ENCODE measurements at places on chromosomes 3 and 15.
A peak's percentile ranks its signal among the peaks of the same experiment; 100 is the strongest.

GRCh38 chr15:51085764-51086163 is 8.9 kb downstream of the TNFAIP8L3 start:
- DNase-seq = no peak

- no peak for DNase-seq
Observed at GRCh38 chr3:141064255-141064926, 13.2 kb downstream of the SPSB4 start.

DNA sequence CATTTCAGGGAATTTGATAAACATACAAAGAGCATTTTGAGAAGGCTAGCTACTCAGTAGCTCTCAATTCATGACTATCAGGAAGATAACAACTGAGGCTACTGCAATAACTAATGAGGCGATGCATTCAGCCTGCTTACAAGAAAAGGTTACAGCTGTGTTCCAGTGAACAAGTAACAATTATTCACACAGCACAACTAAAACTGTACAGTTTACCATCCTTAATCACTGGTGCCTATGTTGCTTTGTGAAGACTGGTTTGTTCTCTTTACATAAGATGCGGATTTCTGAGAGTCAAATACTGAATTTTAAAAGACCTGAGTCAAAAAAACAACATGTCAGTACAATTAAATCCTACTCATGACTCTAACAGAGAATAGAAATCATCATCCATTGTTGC is 526.3 kb downstream of the OTOL1 start:
- DNase-seq = no peak

- peak; percentile 41 for DNase-seq
Observed at GRCh38 chr15:39786447-39787056, 3.9 kb upstream of the FSIP1 start.

GRCh38 chr3:70392227-70392626 is 79.8 kb upstream of the MDFIC2 start:
- DNase-seq = no peak

DNA sequence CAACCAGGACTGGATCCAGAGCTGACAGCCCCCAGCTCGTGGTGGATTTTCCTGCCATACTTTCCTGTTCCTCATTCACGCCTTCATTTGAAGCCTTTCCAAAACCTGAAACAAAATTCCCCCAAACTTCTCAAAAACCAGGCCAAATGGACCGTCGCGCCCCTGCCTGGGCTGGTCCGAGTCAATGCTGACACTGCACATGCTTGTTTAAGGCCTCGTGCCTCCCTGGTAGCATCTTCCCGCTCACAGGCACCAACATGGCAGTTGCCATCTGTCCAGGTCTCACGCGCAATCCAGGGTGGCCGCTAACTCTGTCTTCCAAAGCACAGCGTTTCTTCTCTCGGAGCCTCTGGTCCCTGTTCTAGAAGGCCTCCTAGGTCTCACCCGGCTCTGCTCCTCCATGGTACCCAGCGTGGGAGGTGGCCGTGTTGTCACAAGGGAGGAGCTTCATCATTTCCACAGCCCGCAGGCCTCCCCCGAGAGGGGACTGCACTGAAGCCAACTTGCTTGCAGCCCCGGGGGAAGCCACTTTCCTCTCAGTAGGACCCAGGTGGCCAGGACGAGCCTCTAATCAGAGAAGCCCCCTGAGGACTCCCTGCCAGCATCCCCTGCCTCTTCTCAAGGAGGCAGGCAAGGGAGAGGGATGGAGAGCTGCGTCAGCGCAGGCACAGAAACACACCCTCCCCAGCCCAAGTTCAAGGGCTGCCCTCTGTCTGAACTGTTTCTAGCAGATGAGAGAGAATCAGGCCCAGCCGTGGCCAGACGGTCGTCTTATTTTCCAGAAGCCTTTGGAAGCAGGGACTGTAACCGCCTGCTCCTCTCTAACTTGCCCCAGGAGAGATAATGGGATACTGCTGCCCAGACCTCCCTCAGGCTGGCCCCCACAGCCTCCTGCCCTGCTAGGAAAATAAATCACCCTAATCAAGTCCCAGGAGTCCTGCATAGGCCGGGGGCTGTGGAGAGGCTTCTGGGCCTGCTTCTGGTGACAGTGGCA is 152.8 kb upstream of the TLE3 start:
- DNase-seq = no peak

- no peak for DNase-seq
Observed at GRCh38 chr3:193868590-193868989, 267.4 kb upstream of the HES1 start.

DNA sequence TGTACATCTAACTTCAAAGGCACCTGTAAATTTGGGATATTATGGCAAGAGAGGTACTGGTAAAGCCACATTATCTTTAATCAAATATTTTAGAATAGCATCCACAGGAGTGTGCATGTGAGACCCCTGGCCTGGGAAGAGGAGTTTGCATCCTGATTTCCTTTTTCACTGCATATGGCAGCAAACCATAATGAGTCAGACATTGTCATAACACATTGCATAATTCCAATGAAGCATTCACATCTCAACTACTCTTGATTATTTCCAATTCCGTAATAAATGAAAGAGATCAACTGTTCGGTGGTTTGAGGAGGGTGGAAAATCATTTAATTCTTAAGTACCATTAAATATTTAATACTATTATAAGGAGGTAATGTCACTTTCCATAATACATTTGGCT is 215.0 kb downstream of the MECOM start:
- DNase-seq = no peak

DNA sequence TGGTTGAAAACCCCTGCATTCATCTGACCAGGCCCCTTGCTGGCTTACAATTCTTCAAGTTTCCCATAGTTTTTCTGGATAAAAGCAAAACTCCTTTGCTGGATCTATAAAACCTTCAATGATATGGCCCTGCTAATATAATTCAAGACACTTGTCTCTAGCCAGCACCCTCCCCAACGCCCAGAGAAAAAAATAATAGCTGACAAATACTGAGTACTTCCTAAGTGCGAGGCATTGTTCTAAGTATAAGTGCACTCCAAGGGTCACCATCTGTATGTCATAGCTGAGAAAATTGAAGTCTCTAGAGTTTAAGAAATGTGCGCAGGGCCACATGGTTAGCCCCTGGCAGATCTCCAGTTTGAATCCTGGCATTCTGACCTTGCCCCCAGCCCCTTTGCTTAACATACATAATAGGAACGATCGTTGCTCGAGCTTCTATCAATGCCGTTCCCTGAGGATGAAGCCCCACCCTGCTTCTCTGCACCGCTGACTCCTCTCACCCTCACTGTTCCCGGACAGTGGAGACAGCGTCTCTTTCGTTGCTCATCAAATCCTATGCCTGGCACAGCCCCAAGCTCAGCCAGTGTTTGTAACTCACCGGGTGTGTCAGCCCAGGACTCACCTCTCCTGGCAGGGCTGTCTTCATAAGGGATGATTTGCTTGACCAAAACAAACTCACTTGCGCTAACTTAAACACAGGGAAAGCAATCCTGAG is 377.1 kb upstream of the PROK2 start:
- DNase-seq = no peak

DNA sequence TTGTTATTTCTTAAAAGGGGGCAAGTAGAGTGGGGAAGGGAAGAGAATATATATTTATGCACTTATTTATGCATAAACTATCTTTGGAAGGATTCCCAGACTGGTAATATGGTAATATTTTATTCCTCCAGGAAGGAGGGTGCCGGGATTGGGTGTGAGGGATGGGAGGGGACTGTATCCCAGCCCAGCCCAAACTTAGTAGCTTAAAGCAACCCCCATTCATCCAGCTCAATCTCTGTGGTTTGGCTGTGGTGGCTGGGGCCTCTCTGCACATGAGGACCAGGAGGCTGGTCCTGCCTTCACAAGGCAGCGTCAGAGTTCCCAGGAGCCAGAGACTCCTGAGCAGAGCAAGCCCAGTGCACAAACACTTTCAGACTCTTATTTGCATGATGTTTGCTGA is 48.4 kb downstream of the CCNL1 start:
- no peak for DNase-seq

GRCh38 chr3:115652738-115653137 is 29.4 kb downstream of the GAP43 start:
- peak; percentile 30 for DNase-seq

- no peak for DNase-seq
Observed at GRCh38 chr3:156837115-156837514, 11.0 kb downstream of the LEKR1 start.

GRCh38 chr3:3855056-3855455 is 55.8 kb downstream of the LRRN1 start:
- DNase-seq = no peak

GRCh38 chr3:123104550-123104949 is 37.7 kb downstream of the PDIA5 start:
- no peak for DNase-seq

DNA sequence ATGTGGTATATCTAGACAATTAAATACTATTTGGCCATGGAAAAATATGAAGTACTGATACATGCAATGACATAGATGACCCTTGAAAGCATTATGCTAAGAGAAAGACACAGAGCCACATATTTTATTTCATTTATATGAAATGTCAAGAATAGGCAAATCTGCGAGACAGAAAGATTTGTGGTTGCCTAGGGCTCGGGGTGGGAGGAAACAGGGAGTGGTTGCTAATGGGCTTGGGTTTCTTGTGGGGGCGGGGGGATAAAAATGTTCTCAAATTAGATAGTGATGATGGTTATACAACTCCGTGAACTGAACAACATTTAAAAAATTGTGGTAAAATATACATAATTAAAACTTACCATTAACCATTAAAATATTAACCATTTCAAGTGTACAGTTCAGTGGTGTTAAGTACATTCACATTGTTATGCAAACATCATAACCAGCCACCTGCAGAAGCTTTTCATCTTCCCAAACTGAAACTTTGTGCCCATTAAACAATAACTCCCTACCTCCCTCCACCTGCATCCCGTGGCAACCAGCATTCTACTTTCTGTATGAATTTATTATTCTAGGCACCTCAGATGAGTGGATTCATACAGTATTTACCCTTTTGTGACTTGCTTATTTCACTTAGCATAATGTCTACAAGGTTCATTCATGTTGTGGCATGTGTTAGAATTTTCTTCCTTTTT is 24.3 kb upstream of the ANP32A start:
- no peak for DNase-seq

GRCh38 chr3:73046195-73046594 is 15.3 kb upstream of the EBLN2 start:
- DNase-seq = no peak

DNA sequence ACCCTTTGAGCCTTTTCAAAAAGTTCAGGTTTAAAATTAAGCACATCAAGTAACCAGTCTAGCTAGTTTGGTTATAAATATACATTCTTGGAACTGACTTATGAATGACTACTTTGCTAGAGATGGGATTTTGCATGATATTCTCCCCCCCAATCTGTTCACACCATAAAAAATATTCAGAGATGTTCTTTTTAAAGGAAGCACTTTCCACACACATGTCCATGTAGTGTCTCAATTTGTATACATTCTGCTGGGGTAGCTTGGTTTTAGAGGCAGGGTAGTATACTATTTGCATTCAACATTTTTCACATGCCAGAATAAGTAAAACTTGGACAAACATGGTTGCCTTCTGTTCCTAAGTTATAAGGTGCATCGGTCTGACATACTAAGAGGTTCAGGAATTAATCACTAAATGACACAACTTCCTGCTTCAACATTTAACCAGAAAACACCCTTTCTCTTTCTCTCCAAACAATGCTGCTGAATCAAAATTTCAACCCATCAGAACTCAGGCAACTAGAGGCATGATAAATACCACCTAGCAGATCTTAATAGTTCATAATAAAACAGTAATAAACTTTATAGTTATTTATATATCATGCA is 57.0 kb downstream of the SUMF1 start:
- no peak for DNase-seq

DNA sequence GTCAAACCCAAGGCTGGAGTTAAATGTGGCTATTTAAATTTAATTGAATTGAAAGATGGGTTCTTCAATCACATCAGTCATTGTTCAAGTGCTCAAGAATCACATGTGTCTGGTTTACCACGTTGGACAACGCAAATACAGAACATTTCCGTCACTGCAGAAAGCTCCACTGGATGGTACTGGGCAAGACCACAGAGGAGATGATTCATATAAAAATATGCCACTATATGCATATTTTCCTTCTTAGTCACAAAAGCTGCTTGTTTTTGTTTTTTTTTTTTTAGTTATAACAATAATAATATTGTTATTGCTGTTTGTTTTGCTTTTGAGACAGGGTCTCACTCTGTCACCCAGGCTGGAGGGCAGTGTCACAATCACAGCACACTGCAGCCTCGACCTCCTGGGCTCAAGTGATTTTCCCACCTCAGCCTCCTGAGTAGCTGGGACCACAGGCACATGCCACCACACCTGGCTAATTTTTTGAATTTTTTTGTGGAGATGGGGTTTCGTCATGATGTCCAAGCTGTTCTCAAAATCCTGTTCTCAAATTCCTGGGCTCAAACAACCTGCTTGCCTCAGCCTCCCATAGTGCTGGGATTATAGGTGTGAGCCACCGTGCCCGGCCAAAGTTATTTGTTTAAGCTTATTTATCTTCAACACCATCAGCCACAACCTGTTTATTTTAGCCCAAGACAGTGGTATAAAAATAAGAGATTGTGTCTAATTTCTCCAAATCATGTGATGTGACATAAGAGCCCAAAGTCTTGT is 19.4 kb downstream of the RTP3 start:
- DNase-seq = no peak

GRCh38 chr3:32946973-32947788 is 4.3 kb upstream of the CCR4 start:
- DNase-seq = no peak

GRCh38 chr15:32125595-32125994 is 95.3 kb downstream of the CHRNA7 start:
- no peak for DNase-seq

DNA sequence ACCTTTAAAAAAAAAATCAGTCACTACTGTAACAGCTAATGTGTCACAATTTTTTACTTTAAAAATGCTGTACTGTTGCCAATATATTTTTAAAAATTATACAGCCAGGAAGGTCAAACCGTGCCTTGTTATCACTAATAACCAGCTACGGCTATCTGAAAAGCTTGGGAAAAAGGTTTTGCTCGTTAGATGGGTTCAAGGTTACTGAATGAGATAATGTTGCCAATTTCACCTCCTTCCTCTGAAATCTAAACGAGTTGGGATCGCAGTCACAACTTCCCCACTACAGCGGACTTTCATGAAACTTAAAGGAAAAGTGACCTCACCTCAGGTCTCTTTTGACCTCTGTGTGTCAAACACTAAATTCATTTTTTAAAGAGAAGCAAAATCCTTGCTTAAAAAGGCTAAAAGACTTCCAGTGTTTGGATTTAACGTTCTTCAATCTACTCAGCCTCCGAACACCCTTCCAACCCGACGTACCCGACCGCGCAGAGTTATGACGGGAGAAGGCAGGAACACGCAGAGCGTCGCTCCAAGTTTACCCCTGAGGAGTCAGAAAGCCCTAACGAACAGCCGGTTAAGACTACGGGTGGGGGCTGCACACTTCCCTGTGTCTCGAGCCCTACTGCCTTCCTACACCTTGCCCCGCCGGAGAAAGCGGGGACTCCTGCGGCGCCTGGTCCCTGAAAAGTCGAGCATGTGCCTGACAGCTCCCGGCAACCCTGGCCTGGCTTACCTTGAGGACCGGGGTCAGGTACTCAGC is 860 bp downstream of the ATG3 start:
- DNase-seq = peak; percentile 86

- DNase-seq = no peak
Observed at GRCh38 chr15:59388670-59389069, 16.0 kb upstream of the MYO1E start.

GRCh38 chr3:164235289-164236028 is 842.8 kb downstream of the SI start:
- no peak for DNase-seq

All from Kasumi-1 (cell line).